ENCODE measurements at places on chromosomes 1 and 21. TPM values are rescaled to one million over a fixed set of nuclear protein-coding genes. Genes with fewer than 3 reads are reported as not detected.
A peak's percentile ranks its signal among the peaks of the same experiment; 100 is the strongest.

GRCh38 chr21:44301961-44302406 lies 2.1 kb downstream of the PFKL start:
- no peak overlapping the region for H3K4me3 ChIP-seq
- no peak overlapping the region for H3K27ac ChIP-seq
- H3K4me1 ChIP-seq: peaks cover 15% of the 10 kb centered on the region
- peaks cover 2% of the 10 kb centered on the region for H3K36me3 ChIP-seq
- H3K27me3 ChIP-seq: no peaks in the 10 kb centered on the region

- peak overlapping the region; percentile 96 for H3K27ac ChIP-seq
- DNase-seq: no peak
- H3K27me3 ChIP-seq: no peaks in the 10 kb centered on the region
- H3K4me1 ChIP-seq: peaks cover 61% of the 10 kb centered on the region
Observed at GRCh38 chr1:167514288-167514687, 4.0 kb downstream of the CD247 start.

GRCh38 chr1:42618866-42619265 lies 39.4 kb upstream of the PPIH start:
- H3K36me3 ChIP-seq: no peaks in the 10 kb centered on the region
- H3K4me3 ChIP-seq: no peak overlapping the region
- no peak for DNase-seq
- no peaks in the 10 kb centered on the region for H3K27me3 ChIP-seq
- no peaks in the 10 kb centered on the region for H3K4me1 ChIP-seq
- no peak overlapping the region for H3K27ac ChIP-seq

- H3K27me3 ChIP-seq: no peaks in the 10 kb centered on the region
- H3K27ac ChIP-seq: no peak overlapping the region
- H3K4me3 ChIP-seq: no peak overlapping the region
- H3K4me1 ChIP-seq: no peaks in the 10 kb centered on the region
- H3K36me3 ChIP-seq: no peaks in the 10 kb centered on the region
Observed at GRCh38 chr1:79899914-79900313, 893.4 kb upstream of the ADGRL4 start.

GRCh38 chr1:226349801-226350518 lies 41.0 kb upstream of the LIN9 start:
- H3K27me3 ChIP-seq: no peaks in the 10 kb centered on the region
- H3K36me3 ChIP-seq: no peaks in the 10 kb centered on the region
- H3K4me1 ChIP-seq: no peaks in the 10 kb centered on the region
- H3K27ac ChIP-seq: no peak overlapping the region
- no peak for DNase-seq

- no peak overlapping the region for H3K27ac ChIP-seq
- H3K27me3 ChIP-seq: no peaks in the 10 kb centered on the region
Observed at GRCh38 chr1:64542118-64542517, 72.2 kb downstream of the CACHD1 start.

GRCh38 chr1:21633992-21634805 lies 35.0 kb downstream of the RAP1GAP start:
- no peaks in the 10 kb centered on the region for H3K36me3 ChIP-seq
- H3K27me3 ChIP-seq: no peaks in the 10 kb centered on the region
- H3K4me3 ChIP-seq: no peak overlapping the region
- H3K4me1 ChIP-seq: peaks cover 10% of the 10 kb centered on the region
- no peak for DNase-seq
- H3K27ac ChIP-seq: no peak overlapping the region

DNA sequence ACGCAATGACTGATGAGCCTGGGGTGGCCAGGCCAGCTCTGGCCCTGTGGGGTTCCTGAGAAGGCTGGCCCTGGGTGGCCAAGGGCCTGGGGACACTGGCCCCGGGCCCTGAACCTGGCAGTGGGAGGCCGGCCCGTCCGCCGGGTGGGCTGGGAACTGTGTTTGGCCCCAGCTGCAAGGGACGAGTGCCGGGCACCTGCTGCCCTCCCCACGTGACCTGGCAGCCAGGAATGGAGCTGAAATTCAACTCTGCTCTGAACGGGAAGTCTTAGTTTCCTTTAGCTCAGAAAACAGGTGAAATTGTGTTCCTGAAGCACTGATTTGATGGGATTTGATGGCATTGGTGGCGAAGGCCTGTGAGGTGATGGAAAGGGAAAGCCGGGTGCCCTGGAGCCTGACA lies 8.2 kb upstream of the TTLL10 start:
- no peaks in the 10 kb centered on the region for H3K36me3 ChIP-seq
- DNase-seq: no peak
- no peak overlapping the region for H3K4me3 ChIP-seq
- peaks cover 15% of the 10 kb centered on the region for H3K4me1 ChIP-seq

- no peak for DNase-seq
- no peak overlapping the region for H3K27ac ChIP-seq
- no peak overlapping the region for H3K4me3 ChIP-seq
- no peaks in the 10 kb centered on the region for H3K36me3 ChIP-seq
- H3K27me3 ChIP-seq: no peaks in the 10 kb centered on the region
Observed at GRCh38 chr1:119815361-119815760, 4.1 kb upstream of the REG4 start.

- DNase-seq: no peak
- H3K36me3 ChIP-seq: no peaks in the 10 kb centered on the region
- H3K4me3 ChIP-seq: no peak overlapping the region
- H3K27me3 ChIP-seq: peaks cover 28% of the 10 kb centered on the region
- no peaks in the 10 kb centered on the region for H3K4me1 ChIP-seq
- no peak overlapping the region for H3K27ac ChIP-seq
Observed at GRCh38 chr1:12626888-12627287, 8.9 kb upstream of the DHRS3 start.

DNA sequence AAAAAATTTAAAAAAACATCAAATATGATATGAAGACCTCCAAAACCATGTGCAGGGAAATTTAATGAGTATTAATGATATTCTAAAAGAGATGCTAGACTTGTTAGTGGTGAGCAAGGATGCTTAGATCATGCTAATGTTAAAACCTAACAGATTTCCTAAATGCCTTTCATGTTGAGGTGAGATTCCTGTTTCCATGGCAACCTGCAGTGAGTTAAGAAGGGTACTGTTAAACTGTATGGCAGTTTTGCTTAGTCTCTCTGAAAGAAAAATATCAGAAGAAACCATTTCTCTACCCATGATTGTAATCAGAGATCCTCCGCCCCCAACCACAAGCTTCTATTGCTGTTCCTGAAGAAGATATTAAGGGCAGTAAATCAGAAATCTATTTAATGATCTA lies 321.6 kb upstream of the LRRC7 start:
- no peak overlapping the region for H3K4me3 ChIP-seq
- H3K4me1 ChIP-seq: no peaks in the 10 kb centered on the region
- no peaks in the 10 kb centered on the region for H3K36me3 ChIP-seq
- H3K27me3 ChIP-seq: no peaks in the 10 kb centered on the region
- no peak overlapping the region for H3K27ac ChIP-seq

DNA sequence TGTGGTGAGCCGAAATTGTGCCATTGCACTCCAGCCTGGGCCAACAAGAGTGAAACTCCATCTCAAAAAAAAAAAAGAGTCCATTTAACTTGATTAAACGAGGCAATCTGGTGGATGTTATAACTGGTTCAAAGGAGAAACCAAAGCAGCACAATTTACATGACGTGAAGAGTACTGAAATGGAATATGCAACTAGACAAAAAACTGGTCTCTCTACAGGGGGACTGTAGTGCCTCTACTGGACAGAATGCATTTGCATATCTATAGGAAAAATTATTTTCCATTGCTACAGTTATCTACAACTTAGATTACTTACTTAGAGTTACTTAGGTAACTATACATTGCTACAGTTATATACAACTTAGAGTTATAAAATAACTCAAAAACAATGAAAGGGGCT lies 2.7 kb upstream of the CAPN2 start:
- H3K27me3 ChIP-seq: no peaks in the 10 kb centered on the region
- H3K4me1 ChIP-seq: peaks cover 15% of the 10 kb centered on the region
- H3K4me3 ChIP-seq: no peak overlapping the region
- DNase-seq: no peak
- no peaks in the 10 kb centered on the region for H3K36me3 ChIP-seq

- no peaks in the 10 kb centered on the region for H3K4me1 ChIP-seq
- H3K36me3 ChIP-seq: no peaks in the 10 kb centered on the region
- no peak overlapping the region for H3K4me3 ChIP-seq
- no peak overlapping the region for H3K27ac ChIP-seq
- peak; percentile 9 for DNase-seq
Observed at GRCh38 chr1:21607549-21608529, 61.3 kb downstream of the RAP1GAP start.

- peaks cover 64% of the 10 kb centered on the region for H3K36me3 ChIP-seq
- H3K4me3 ChIP-seq: no peak overlapping the region
- H3K4me1 ChIP-seq: no peaks in the 10 kb centered on the region
- H3K27ac ChIP-seq: no peak overlapping the region
- no peaks in the 10 kb centered on the region for H3K27me3 ChIP-seq
- DNase-seq: no peak
Observed at GRCh38 chr21:44049606-44050005, 37.5 kb downstream of the TRAPPC10 start.

Gene FAM163A
- not detected for total RNA-seq

Gene C1orf232
- not detected for total RNA-seq

Gene DISC1
- 16.8 TPM for total RNA-seq

Gene AKT3
- total RNA-seq: 101 TPM

Gene CSMD2
- 0.03 TPM for total RNA-seq

Gene STUM
- total RNA-seq: not detected
